Upper lobe of left lung (tissue), 6 donors: ENCODE measurements at places on chromosomes 1 and 21. TPM values are rescaled to one million over a fixed set of nuclear protein-coding genes. Genes with fewer than 3 reads are reported as not detected.

GRCh38 chr1:90851711-90852050 lies 134.6 kb upstream of the BARHL2 start:
- DNase-seq = no peak
- no peaks in the 10 kb centered on the region for H3K36me3 ChIP-seq
- no peak overlapping the region for H3K27ac ChIP-seq
- no peaks in the 10 kb centered on the region for H3K27me3 ChIP-seq
- H3K4me3 ChIP-seq = peak overlapping the region; percentile 74

DNA sequence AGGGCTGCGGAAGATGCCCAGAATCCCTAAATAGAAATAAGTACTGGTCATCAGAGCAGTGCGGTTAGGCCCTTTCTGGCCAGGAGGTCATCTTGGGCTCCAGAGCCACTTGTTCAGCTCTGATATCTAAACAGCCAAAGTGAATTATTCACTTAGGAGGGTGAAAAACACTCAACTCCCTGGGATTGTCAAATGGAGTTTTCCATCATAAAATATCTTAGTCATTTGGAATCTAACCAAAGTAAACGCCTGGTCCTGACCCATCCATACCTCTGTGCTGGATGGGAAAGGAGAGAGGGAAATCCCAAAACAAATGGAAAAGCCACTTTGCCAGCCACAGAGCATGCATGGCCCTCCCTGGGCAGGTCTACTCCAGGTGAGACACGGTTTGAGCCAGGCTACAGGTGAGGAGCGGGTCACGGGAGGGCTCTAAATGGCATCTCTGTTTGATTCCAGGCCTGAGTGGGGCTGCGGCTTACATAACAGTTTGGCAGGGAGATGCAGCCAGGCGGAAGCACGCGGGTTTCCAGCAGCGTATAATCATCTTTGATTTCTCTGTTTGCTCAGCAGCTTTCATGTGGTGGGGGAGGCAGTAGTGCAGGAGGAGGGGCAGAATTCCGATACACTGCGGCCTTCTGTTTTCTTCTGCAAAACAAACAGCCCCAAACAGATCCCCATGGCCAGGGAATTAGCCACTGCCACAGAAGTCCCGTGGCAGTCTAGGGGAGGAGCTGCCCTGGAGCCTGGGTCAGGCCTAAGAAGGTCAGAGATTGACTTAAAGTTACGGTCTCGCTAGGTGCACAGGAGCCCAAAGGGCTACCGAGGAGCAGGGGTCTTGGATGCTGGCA lies 59.1 kb upstream of the ZNF648 start:
- peak overlapping the region; percentile 12 for H3K27ac ChIP-seq
- no peak for DNase-seq
- no peaks in the 10 kb centered on the region for H3K27me3 ChIP-seq
- H3K36me3 ChIP-seq = no peaks in the 10 kb centered on the region
- H3K4me1 ChIP-seq = no peaks in the 10 kb centered on the region

DNA sequence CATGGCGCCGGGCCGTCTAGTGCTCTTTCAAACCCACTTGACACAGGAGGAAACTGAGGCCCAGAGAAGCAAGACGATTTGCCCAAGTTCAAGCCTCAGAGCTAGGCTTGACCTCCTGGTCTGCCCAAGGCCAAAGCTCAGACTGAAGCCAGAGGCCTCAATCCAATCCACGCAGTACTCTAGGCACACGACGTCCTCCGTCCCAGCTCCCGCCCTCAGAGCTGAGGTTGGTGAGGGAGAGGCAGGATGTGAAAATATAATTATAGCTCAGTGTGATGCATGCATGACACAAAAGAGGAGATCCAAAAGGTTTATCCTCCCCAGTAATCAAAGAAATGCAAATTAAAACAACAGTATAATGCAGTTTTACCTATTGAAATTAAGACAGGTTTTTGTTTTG lies 15.5 kb upstream of the ADGRB2 start:
- H3K4me1 ChIP-seq = no peaks in the 10 kb centered on the region
- H3K36me3 ChIP-seq = no peaks in the 10 kb centered on the region
- H3K27me3 ChIP-seq = no peaks in the 10 kb centered on the region
- no peak for DNase-seq
- no peak overlapping the region for H3K4me3 ChIP-seq

GRCh38 chr1:24936684-24937083 lies 6.6 kb upstream of the RUNX3 start:
- no peak overlapping the region for H3K27ac ChIP-seq
- no peaks in the 10 kb centered on the region for H3K36me3 ChIP-seq
- H3K27me3 ChIP-seq = peaks cover 5% of the 10 kb centered on the region
- no peak overlapping the region for H3K4me3 ChIP-seq
- no peak for DNase-seq

- peaks cover 19% of the 10 kb centered on the region for H3K4me1 ChIP-seq
- H3K4me3 ChIP-seq = no peak overlapping the region
- H3K27ac ChIP-seq = no peak overlapping the region
Measured at GRCh38 chr21:38175306-38175705, 81.5 kb upstream of the KCNJ15 start.

GRCh38 chr1:43687301-43688108 lies 19.8 kb upstream of the ST3GAL3 start:
- H3K4me1 ChIP-seq = no peaks in the 10 kb centered on the region
- no peak for DNase-seq
- peaks cover 100% of the 10 kb centered on the region for H3K36me3 ChIP-seq
- H3K27me3 ChIP-seq = no peaks in the 10 kb centered on the region

- no peak overlapping the region for H3K4me3 ChIP-seq
- no peaks in the 10 kb centered on the region for H3K27me3 ChIP-seq
- no peaks in the 10 kb centered on the region for H3K36me3 ChIP-seq
- DNase-seq = no peak
- H3K27ac ChIP-seq = no peak overlapping the region
- H3K4me1 ChIP-seq = peaks cover 29% of the 10 kb centered on the region
Measured at GRCh38 chr1:183830389-183830788, 25.5 kb downstream of the RGL1 start.

- DNase-seq = peak; percentile 54
- H3K36me3 ChIP-seq = no peaks in the 10 kb centered on the region
- peak overlapping the region; percentile 12 for H3K27ac ChIP-seq
- no peaks in the 10 kb centered on the region for H3K27me3 ChIP-seq
- H3K4me3 ChIP-seq = no peak overlapping the region
- H3K4me1 ChIP-seq = peaks cover 3% of the 10 kb centered on the region
Measured at GRCh38 chr1:8965121-8965820, 19.6 kb downstream of the CA6 start.

- DNase-seq = no peak
- no peaks in the 10 kb centered on the region for H3K27me3 ChIP-seq
- no peaks in the 10 kb centered on the region for H3K36me3 ChIP-seq
- H3K4me1 ChIP-seq = peaks cover 2% of the 10 kb centered on the region
- H3K4me3 ChIP-seq = no peak overlapping the region
- H3K27ac ChIP-seq = no peak overlapping the region
Measured at GRCh38 chr1:44848456-44849181, 5.6 kb upstream of the PTCH2 start.

DNA sequence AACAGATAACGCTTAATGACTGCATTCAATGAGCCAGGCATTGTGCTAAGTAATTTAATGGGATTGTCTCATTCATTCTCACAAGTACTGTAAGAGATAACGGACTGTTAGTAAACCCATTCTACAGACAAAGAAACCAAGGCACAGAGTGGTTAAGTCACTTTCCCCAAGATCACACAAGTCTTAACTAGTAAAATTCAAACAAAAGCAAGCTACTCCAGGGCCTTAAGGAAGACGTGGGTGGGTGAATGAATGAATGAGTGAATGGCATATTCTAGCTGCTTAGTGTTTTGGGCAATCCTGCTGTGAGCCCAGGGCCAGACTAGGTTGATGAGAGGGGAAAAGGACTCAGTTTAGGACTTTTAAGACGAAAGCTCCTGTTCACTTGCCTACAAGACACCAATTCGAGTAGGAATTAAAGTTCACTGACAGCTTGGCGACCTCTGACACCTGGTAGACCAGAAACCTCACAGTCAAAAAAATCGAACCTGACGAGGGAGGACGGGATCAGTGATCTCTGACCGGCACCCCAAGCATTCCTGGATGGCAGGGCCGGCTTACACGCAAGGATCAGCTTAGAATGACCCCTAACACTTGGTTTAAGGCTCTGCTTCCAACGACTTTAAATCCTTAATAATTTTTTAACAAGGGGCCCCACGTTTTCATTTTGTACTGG lies 557 bp downstream of the EMC1 start:
- H3K4me1 ChIP-seq = peaks cover 29% of the 10 kb centered on the region
- no peak for DNase-seq
- peak overlapping the region; percentile 95 for H3K27ac ChIP-seq
- peaks cover 7% of the 10 kb centered on the region for H3K36me3 ChIP-seq

DNA sequence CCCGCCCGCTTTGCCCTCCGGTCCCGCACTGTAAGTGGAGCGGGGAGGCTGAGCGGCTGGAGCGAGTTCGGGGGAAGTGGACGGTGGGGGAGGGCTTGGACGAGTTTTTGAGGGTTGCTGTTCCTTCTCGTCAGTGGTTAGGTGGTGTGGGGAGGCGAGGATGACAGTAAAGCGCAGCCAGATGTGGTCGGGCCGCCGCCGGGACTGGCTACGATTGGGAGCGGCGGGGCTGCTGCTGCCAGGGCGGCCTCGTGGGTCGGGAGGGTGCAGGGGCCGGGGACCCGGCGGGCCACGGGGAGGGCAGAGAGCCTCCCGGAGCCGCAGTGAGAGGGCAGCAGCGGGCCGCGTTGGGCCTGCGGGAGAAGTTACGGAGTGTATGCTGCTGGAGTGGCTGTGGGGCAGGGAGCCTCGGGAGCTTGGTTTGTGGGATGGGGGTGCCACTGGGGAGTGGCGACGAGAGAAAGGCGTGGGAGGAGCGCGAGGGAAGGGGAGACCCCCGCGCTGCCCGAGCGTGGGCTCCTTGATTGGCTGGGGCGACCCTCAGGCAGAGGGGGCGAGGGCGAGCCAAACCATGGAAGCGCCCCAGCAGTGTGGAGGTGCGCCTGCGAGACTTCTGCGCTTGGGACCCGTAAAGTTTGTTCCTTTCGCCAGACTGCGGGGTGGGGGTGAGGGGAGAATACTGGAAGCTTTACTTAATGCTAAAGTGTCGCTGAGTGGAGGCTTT lies 2.1 kb downstream of the ADGRL2 start:
- H3K4me1 ChIP-seq = no peaks in the 10 kb centered on the region
- H3K27ac ChIP-seq = peak overlapping the region; percentile 98
- no peaks in the 10 kb centered on the region for H3K36me3 ChIP-seq
- H3K4me3 ChIP-seq = peak overlapping the region; percentile 74
- no peaks in the 10 kb centered on the region for H3K27me3 ChIP-seq

GRCh38 chr1:193661385-193661784 lies 475.0 kb upstream of the B3GALT2 start:
- no peaks in the 10 kb centered on the region for H3K36me3 ChIP-seq
- H3K4me3 ChIP-seq = no peak overlapping the region
- no peaks in the 10 kb centered on the region for H3K27me3 ChIP-seq
- H3K27ac ChIP-seq = no peak overlapping the region
- H3K4me1 ChIP-seq = peaks cover 2% of the 10 kb centered on the region

DNA sequence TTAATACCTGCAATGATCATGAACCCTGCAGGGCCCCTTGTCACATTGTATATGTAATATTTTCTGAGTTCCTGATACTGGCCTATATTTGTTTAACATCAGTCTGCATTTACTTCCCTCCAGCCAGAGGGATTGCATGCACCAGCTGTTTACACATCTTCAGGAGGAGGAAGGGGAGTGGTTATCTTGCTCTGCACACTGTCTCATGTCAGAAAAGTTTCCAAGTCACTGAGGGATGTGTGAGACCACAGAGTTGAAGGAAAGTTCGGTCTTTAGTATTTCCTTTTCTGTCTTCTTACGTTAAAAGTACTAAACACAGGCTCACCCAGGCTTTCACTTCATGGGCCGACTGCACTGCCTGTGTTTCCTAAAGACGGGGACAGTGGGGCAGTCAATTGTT lies 574.1 kb downstream of the LMO4 start:
- H3K4me3 ChIP-seq = no peak overlapping the region
- H3K4me1 ChIP-seq = no peaks in the 10 kb centered on the region
- H3K27me3 ChIP-seq = no peaks in the 10 kb centered on the region
- peak; percentile 22 for DNase-seq

DNA sequence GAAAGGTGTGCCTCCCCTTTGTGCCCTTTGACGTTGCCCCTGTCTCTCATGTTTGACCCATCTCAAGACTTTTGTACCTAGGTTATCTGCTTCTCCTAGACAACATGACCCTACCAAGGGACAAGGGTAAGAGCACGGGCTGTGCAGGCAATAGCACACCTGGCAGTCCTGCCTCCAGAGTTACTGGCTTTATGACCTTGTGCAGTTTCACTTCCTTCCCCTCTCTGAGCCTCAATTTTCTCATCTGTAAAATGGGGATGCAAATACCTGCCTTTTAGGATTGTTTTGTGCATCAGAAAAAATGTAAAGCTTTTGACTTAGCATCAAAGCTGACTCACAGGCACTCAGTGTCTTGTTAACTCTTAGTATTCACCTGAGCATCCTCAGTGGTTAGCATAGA lies 36.4 kb downstream of the ELK4 start:
- no peaks in the 10 kb centered on the region for H3K27me3 ChIP-seq
- H3K36me3 ChIP-seq = peaks cover 4% of the 10 kb centered on the region
- H3K27ac ChIP-seq = no peak overlapping the region

GRCh38 chr21:39014747-39015146 lies 168.5 kb downstream of the PSMG1 start:
- no peaks in the 10 kb centered on the region for H3K27me3 ChIP-seq
- DNase-seq = peak; percentile 35
- H3K4me1 ChIP-seq = peaks cover 21% of the 10 kb centered on the region
- no peak overlapping the region for H3K4me3 ChIP-seq
- no peak overlapping the region for H3K27ac ChIP-seq
- H3K36me3 ChIP-seq = no peaks in the 10 kb centered on the region

DNA sequence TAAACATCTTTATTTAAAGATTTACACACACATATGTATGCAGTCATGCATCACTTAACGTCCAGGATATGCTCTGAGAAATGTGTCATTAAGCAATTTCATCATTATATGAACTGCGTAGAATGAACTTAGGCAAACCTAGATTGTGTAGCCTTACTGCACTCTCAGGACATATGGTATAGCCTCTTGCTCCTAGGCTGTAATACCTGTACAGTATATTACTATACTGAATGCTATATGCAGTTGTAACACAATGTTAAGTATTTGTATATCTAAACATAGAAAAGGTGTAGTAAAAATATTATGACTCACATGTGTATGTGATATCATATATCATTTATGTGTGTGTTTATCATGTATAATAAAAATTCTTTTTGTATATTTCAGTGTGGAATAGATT lies 73.2 kb upstream of the QSOX1 start:
- H3K27ac ChIP-seq = no peak overlapping the region
- H3K27me3 ChIP-seq = no peaks in the 10 kb centered on the region
- H3K4me1 ChIP-seq = no peaks in the 10 kb centered on the region
- no peak overlapping the region for H3K4me3 ChIP-seq
- no peak for DNase-seq
- H3K36me3 ChIP-seq = peaks cover 40% of the 10 kb centered on the region

- peaks cover 8% of the 10 kb centered on the region for H3K4me1 ChIP-seq
- H3K27me3 ChIP-seq = no peaks in the 10 kb centered on the region
- peak overlapping the region; percentile 5 for H3K4me3 ChIP-seq
- DNase-seq = peak; percentile 52
Measured at GRCh38 chr21:38506661-38507281, 8.5 kb upstream of the ERG start.

LDLRAD1 gene
- 0.46 TPM for total RNA-seq

TINAGL1 gene
- 71.3 TPM for total RNA-seq

AMPD1 gene
- total RNA-seq = 0.77 TPM

KRTAP7-1 gene
- total RNA-seq = not detected

TTC24 gene
- total RNA-seq = not detected

HENMT1 gene
- total RNA-seq = 12.3 TPM
